ENCODE measurements at places on chromosomes 7 and 10.

DNA sequence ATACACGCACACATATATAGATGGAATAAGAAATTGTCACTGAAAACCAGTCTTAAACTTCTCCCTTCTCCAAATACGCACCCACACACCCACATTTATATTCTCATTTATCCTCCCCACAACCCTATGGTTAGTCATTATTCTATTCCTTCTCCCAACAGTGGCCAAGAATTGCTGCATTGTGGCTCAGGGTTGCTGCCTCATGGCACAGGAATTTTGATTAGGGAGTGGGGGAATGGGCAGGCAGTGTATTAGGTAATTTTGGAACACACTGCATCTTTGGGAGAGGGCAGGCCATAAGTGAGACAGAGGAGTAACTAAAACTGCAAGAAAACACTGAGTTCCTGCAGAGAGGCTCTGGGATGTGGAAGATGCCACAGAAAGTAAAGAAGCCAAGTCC, 35.7 kb downstream of the NAPEPLD start:
- DNase-seq = no peak

DNA sequence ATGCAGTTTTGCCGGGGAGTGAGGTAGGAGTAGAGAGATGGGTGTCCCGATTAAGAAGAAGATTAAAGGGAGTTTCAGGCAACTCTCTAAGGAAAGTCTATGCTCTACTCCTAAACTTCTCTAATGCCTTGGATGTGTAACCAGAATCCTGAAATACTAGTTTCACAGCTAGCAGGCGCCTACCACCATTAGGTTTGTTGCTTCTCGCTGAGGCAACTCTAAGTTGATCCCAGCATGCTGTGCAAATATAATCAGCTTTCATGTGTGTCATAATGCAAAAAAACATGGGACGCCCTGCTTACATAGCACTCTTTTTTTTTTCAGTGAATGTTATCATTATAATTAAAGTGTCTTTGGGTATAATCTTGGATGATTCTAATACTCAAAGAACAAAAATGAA, 50.4 kb upstream of the FAM3C start:
- DNase-seq = no peak

DNA sequence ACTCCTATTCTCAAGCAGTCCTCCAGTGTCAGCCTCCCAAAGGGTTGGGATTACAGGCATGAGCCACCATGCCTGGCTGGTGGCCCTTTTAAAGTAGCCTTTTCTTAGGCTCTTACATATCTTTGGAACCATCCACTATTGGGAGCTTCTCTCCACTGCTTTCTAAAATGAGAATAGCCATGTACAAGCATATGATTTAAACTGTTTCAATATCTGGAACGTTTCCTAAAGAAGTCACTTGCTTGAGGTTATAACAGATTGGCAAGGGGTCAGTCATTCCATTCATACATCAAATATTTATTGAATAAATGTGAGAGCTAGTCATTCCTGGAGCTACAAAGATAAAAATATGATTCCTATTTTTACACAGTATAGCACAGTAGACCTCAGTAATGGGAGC, 97.4 kb upstream of the LRGUK start:
- no peak for DNase-seq

GRCh38 chr10:20303453-20304152, 487.4 kb downstream of the PLXDC2 start:
- DNase-seq = no peak

Data from stimulated activated CD4-positive, alpha-beta T cell treated with anti-CD3 and anti-CD28 coated beads, Interleukin-2, amount 100 ng/mL, for 24 hours (primary cell).